ENCODE measurements at places on chromosomes 6 and 20. TPM values are rescaled to one million over a fixed set of nuclear protein-coding genes. Genes with fewer than 3 reads are reported as not detected.

Gene MATN4
- total RNA-seq, result not detected

DNA sequence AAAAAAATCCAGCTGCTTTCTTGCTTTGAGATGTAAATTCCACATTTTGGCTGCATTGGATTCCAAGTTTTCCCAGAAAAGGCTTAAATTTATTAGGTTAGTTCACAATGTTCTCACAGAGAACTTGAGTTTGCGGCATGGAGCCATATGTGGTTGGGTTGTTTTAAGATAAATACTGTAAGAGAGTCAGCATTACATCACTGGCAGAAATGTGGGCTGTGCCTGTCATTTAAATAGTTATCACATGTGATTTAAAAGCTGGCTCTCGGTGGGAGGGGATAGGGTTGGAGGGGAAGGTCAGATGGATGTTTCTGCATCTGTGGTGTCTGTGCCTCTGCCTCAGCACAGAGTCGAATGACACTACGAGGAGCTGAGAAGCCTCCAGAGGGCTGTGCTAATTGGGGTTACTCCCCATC, 73.8 kb upstream of the SCP2D1 start:
- peaks cover 9% of the 10 kb centered on the region for H3K4me1 ChIP-seq
- H3K4me3 ChIP-seq, result no peak overlapping the region
- H3K27me3 ChIP-seq, result no peaks in the 10 kb centered on the region
- DNase-seq, result peak; percentile 42

Gene AGER
- total RNA-seq, result 1.1 TPM

DNA sequence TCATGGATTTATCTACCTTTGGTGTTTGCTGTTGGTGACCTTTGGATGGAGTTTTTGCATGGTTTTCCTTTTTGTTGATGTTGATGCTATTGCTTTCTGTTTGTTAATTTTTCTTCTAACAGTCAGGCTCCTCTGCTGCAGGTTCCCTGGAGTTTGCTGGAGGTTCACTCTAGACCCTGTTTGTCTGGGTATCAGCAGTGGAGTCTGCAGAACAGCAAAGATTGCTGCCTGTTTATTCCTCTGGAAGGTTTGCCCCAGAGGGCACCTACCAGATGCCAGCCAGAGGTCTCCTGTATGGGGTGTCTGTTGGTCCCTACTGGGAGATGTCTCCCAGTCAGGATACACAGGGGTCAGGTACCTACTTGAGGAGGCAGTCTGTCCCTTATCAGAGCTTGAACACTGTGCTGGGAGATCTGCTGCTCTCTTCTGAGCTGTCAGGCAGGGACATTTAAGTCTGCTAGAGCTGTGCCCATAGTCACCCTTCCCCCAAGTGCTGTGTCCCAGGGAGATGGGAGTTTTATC, 9.2 kb upstream of the ZNF337 start:
- no peaks in the 10 kb centered on the region for H3K4me1 ChIP-seq
- H3K4me3 ChIP-seq, result no peak overlapping the region
- no peaks in the 10 kb centered on the region for H3K27me3 ChIP-seq
- DNase-seq, result no peak
- H3K36me3 ChIP-seq, result no peaks in the 10 kb centered on the region

GRCh38 chr6:13453153-13453552, 34.2 kb downstream of the GFOD1 start:
- peaks cover 32% of the 10 kb centered on the region for H3K4me1 ChIP-seq
- H3K27ac ChIP-seq, result peak overlapping the region; percentile 54
- no peak overlapping the region for H3K4me3 ChIP-seq

- peaks cover 3% of the 10 kb centered on the region for H3K4me1 ChIP-seq
- no peak for DNase-seq
- no peak overlapping the region for H3K27ac ChIP-seq
- no peaks in the 10 kb centered on the region for H3K36me3 ChIP-seq
- no peak overlapping the region for H3K4me3 ChIP-seq
These were observed 32.0 kb upstream of the CD93 start for GRCh38 chr20:23118144-23118543.

DNA sequence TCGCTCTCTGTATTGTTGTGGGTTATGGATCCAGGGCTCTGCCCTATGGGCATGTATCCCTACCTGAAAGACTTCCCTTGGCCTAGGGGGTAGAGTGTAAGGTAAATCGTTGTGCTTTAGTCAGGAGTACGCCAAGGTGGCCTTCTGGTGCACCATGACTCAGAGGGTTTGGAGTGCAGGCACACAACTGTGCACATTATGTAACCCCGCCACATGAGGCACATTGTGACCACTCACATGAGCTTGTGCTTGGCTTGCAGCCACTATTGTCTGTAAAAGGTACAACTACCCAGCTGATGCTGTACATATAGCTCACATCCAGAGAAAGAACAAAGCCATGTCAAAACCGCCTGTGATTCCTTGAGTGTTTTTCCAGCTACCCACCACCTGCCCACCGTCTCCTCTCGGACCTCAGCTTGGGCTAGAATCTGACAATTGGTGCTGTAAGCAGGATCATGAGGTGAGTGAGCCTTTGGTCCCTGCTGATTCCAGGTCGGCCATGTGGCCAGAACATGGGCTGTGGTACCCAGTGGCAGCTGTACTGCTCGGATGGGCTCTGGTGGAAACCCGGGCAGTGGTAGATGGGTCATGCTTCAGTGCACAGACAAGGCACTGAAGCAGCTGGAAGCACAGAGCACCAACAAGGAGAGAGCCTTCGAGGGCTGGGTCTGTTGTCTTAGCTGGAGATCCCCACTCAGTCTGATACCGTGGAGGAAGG, 33.8 kb downstream of the HDDC2 start:
- no peak overlapping the region for H3K27ac ChIP-seq
- H3K36me3 ChIP-seq, result no peaks in the 10 kb centered on the region
- no peak overlapping the region for H3K4me3 ChIP-seq
- no peaks in the 10 kb centered on the region for H3K4me1 ChIP-seq
- DNase-seq, result no peak

Gene TSPO2
- total RNA-seq, result not detected

- no peak overlapping the region for H3K4me3 ChIP-seq
- no peak for DNase-seq
- H3K36me3 ChIP-seq, result no peaks in the 10 kb centered on the region
- no peak overlapping the region for H3K27ac ChIP-seq
- no peaks in the 10 kb centered on the region for H3K4me1 ChIP-seq
These were observed 560.8 kb upstream of the JAG1 start for GRCh38 chr20:11234608-11235007.
